ENCODE measurements at places on chromosomes 5 and 9.

- no peak for DNase-seq
Measured at GRCh38 chr5:28468166-28468565, 1429.8 kb upstream of the CDH9 start.

DNA sequence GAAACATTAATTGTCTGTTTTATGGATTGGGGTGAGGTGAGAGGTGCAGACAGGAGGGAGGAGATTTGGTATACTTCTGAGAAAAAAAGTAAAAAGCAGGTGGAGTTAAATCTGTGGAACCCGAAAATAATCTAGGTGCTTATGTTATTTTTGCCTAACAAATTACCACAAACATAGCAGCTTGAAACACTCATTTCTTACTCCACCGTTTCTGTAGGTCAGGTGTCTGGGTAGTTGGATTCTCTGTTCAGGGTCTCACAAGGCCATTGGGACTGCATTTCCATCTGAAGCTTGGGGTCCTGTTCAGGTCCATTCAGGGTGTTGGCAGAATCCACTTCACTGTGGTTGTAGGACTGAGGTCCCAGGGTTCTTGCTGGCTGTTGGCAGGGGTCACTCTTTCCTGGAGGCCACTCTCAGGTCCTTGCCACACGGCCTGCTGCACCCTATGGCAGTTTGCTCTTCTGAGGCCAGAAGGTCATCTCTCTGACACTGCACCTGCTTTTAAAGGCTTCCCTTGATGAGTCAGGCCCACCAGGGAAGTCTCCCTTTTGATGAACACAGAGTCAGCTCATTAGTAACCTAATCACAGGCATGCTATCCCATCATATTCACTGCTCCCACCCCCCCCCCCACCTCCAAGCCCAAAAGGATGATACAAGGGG lies 82.2 kb downstream of the TRIO start:
- DNase-seq: no peak

DNA sequence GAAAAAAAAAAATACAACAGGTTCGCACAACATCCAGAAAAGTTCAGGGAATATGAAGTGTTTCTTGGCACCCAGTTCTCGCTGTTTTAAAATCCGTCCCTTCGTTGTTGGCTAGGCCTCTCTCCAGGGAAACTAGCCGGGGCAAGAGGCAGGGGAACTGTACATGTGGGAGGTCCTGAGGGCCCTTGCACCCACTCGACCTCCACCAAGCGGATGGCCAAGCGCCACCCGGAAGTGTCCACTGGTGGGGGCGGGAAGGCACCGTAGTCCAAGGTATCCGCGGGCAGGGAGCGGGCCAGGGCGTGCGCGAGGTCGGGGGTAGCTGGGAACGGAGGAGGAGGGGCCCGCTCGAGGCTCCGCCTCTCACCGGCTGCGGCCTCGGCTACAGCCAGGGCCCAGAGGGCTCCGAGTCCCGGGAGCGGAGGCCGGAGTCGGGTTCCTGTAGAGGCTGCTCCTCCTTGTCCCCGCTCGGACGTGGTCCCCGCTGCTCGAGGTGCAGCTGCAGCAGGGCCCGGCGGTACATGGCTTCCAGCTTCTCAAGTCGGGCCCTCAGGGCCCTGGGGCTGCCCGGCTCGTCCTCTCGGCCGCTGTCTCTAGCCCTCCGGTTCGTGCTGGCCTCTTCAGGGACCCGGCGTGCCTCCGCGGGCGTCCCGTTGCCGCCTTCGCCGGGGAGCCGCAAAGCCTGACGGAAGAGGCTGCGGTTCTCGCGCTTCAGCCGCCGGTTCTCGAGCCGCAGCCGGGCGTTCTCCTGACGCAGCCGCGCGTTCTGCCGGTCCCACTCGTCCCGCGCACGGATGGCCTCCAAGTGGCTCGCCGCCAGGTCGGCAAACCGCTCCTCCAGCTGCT lies 720 bp downstream of the TUSC1 start:
- no peak for DNase-seq

GRCh38 chr5:124730381-124730780 lies 16.1 kb downstream of the ZNF608 start:
- DNase-seq: no peak

DNA sequence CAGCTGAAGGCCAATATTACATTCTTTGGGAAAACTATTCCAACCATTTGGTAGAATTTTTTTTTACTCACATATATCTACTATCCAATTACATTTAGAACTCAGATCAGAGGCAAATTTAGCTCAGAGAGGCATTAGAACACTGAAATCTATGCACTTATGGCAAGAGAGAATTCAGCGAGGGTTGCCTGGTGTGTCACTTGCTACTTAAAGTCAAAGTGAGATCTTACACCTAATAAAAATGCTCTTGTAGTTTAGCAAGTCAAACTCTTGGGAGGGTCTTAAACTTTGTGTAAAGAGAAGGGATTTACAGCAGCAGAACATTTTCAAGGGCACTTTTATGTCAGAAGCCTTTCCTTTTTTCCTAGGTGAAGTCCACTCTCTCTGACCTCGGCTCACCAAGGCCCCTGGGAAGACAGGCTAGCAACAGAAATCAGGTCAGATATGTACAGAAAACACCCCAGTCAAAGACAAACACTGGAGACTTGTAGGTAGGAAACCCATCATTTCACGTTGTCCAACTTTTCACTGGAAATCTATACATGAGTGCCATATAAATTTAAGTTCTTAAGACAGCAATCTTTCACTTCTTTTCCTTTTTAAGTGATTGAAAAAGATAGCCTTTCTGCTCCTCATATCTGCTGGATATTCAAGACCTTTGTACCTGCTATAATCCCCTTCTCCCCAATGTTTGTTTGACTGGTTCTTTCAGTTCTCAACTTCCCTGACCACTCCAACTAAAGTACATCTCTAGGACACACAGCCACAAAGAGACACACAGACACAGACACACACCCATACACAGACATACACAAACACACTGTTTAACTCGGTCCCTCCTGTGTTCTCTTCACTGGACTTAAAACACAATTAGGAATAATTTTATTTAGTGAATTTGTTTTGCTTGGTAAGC lies 635.8 kb downstream of the PDE4D start:
- DNase-seq: no peak

DNA sequence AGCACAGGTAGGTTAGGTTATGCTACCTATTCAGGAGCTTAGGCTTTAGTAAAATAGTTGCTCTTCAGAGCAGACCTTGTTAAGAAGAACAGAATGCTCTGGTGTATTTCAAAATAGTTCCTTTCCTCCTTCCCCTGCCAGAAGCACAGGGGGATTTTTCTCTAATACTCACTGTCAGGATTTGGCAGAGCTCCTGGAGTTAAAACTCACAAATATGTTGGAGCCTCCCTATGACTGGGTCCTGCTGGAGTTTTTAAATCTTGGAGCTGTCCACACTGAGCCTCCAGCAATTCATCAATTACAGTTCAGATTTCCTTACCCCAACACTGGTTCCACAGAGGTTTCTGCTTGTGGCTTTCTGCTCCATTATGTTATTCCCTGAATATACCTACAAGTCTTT lies 1233.8 kb upstream of the WWC1 start:
- DNase-seq: no peak

- no peak for DNase-seq
Measured at GRCh38 chr5:146734936-146735577, 143.5 kb downstream of the PPP2R2B start.

- no peak for DNase-seq
Measured at GRCh38 chr5:1003296-1003937, 5.2 kb upstream of the NKD2 start.

DNA sequence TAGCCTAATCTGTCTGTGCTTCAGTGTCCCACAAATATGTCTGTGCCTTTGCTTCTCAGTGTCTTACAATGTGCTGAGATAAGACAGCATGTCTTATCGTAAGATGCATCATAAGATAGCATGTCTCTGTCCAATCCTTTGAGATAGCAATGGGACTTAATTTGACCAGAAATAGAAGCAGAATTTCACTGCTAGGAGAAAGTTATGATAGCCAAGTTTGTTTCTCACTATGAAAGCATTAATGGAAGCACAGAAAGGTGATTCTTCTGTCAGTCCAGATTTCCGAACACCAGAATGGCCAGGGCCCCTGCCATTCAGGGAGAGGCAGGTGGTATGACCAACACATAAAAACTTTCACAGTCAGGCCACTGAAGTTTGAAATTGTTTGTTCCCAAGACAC lies 111.4 kb downstream of the TRIM32 start:
- no peak for DNase-seq

DNA sequence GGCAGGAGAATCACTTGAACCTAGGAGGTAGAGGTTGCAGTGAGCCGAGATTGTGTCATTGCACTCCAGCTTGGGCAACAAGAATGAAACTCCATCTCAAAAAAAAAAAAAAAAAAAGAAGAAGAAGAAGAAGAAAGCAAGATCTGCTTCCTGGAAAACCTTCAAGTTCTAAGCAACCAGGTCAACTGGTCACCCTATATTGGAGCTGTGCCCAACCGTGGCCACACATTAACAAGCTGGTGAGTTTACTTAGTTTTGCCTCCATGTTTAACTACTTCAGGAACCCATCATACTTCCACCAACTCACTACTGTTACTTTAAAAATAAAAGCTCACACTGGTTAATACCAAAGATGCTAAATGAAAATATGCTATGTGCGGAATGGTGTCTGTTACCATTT lies 12.3 kb upstream of the SKP1 start:
- no peak for DNase-seq

DNA sequence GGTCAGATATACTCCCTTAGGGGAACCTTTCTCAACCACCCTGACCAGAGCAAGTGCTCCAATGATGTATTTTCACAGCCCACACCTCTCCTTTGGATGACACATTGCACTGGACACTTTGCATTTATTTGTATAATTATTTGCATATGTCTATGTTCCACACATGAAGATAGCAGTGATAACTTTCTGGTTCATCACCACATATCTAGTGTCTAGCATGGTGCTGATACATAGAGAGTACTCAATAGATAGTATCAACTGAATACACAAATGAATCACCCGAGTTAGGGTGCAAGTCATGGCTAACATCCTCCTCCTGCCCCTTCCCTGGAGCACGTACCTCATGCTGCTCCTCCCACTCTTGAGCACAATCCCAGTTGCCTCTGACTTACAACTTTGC lies 617.6 kb downstream of the EBF1 start:
- DNase-seq: no peak

DNA sequence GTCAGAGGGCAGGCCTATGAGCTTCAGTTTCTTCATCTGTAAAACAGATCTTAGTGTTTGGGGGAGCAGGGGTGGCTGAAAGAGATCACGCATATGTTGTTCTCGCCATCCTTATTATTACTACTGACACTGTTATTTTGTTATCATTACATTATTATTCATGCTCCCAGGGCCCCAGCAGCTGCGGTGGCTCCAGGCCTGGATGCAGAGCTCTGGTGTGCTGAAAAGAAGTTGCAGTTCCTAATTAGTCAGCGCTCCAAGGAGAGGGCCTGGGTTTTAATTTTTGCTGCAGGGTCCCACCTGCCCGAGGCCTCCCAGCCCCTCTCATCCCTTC lies 19.5 kb downstream of the CXXC5 start:
- DNase-seq: no peak

GRCh38 chr9:124553738-124554137 lies 46.5 kb upstream of the NR5A1 start:
- DNase-seq: no peak

DNA sequence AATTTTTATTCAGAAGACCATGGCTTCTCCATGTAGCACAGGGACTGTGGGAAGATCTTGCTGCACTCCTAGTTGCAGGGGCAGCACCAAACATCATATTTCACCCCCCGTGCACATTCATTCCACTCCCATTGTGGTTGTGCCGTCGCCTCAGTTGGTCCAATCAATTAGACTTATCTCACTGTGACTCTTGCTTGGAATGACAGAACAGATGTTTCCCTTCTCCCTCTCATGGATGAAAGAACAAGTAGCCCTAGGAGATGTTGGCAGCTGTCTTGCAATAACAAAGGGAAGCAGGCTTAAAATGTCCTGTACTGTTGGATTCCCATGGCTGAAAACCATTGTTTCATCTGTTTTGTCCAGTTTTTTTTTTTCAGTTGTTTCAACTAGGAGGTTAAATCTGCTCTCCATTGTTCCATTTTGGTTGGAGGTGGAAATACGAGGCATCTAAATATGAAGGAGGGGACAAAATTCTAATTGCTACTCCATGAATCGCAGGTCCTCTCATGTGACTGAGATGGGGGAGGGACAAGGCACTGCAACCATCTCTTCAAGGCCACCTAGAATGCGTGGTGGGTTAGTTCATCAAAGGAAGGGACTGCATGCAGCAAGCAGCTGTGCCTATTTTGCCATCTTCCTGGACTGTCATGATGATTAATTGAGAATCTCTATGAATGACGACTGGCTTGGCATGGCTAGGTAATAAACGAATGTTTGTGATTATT lies 214.4 kb downstream of the NSG2 start:
- DNase-seq: no peak

- DNase-seq: no peak
Measured at GRCh38 chr5:95798545-95798944, 24.0 kb downstream of the GLRX start.

GRCh38 chr5:93294996-93295395 lies 286.0 kb downstream of the NR2F1-AS1 start:
- no peak for DNase-seq

DNA sequence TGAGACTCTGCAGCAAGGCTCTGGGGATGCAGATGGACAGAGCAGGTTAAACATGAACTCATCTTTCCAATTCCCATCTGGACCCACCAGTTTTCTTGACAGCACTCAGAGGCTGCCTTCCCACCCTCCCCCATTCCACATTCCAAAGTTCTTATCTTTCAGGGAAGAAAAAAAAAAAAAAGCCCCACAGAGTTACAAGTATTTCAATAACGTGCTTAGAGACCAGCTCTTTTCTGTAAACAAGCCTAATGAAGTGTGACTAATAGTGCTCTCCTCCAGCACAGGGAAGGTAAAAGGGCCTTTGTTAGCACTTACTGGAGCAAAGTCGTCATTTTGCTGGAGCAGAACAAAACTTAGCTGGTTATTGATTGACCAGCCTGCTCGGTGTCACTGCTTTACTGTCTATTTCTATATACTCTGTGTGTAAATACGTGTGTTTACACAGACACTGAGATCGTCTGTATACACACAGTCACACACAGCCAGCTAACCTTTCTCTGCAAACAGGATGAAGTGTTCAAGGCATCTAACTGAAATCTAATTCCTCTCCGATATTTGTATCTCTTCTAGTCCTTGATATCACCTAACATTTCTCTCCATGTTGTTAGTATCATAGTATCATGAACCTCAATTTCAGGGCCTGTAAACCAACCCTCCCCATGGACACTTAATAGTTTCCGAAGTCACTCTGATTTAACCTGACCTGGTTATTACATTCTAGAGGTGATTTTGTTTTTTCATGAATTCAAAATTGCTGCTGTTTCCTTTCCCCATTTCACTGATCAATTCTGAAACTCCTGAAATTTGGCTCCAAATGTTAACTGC lies 84.9 kb downstream of the ZNF608 start:
- no peak for DNase-seq

- no peak for DNase-seq
Measured at GRCh38 chr5:77022511-77023417, 7.4 kb upstream of the AGGF1 start.

DNA sequence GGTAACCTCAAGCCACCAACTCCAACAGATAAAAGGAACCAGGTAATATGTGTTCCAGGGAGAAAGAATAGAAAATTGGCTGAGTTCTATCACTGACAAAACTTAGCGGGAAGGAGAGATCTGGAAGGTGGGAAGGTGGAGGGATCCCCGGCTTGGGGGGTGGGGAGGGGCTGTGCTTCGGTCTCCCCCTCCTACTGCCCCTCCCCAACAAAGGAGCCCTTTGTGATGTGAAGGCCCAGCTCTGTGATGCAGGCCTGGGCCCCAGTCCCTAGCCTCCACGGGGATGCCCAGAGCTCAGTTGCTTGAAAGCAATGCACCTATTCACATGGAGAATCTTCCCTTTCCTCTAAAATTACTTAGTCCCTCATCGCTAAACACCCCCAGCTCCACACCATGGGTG lies 4.4 kb upstream of the ZNF484 start:
- no peak for DNase-seq

- DNase-seq: no peak
Measured at GRCh38 chr5:141514330-141515133, 25.7 kb downstream of the PCDHGC5 start.

All from stimulated activated CD4-positive, alpha-beta T cell treated with anti-CD3 and anti-CD28 coated beads, TNF-alpha, amount 100 ng/mL, for 4 hours (primary cell).